Colonic mucosa (tissue), 4 donors: ENCODE measurements at places on chromosomes 2 and 18. TPM values are rescaled to one million over a fixed set of nuclear protein-coding genes. Genes with fewer than 3 reads are reported as not detected.

PROKR1 gene
- 0.08 TPM for total RNA-seq

GPATCH11 gene
- 7.3 TPM for total RNA-seq

DTYMK gene
- 22.6 TPM for total RNA-seq

SPATA3 gene
- not detected for total RNA-seq

ATAD2B gene
- 19.2 TPM for total RNA-seq

ALK gene
- total RNA-seq: 0.19 TPM

GRHL1 gene
- 1.6 TPM for total RNA-seq

GPR35 gene
- total RNA-seq: 64.4 TPM

NT5DC4 gene
- not detected for total RNA-seq

UCN gene
- 1.0 TPM for total RNA-seq

DSG2 gene
- 237 TPM for total RNA-seq

DNA sequence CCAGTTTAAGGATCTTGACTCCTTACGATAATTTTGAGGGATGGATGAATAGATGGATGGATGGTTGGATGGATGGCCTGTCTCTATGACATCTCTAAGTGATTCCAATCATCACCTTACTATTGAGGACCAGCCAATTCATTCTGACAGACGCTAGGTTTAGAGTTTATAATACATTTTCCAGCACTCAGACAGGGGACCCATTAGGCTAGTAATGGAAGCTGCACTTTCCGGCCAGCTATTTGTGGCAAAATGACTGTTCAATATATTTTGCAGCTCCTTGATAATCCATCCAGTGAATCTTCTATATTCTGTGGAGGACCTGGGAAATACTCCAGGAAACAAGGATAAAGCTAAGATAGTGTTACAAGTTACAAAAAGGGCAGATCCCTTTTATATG, 262.9 kb downstream of the TDRD15 start:
- no peak for DNase-seq

DNA sequence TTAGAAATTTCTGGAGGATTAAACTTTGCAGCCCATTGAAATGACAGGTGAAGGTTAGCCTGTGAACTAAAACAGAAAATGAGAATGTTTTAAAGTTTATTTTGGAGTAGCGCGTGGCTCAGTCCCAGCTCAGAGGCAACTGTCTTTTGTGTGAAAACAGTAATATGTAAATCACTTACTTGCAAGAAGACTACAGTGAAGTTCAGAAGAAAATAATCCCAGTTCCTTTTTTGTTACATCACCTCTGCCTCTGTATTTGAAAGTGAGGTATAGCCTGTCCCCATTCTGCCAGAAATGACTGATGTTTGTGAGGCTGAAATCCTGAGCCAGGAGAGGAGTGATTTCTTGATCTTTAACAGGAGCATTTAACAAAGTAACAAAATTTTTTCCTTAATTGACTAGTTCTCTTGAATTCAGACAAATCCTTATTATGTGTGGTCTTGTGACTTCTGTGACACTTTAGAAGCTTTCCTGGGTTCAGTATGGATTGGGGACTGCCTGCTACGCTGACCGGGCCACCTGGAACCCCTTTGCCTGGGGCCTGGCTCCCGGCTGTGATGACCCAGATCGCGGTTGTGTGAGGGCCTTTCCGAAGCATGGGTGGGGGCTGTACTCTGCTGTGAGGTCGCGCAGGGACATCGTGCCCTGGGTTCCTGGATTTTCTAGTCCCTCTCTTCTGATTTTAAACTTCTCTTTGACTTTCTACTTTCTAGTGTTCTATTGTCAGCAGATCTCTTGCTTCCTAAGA, 24.3 kb downstream of the TRAPPC12 start:
- no peak for DNase-seq

- DNase-seq: no peak
Measured at GRCh38 chr2:86138736-86139625, 32.9 kb downstream of the PTCD3 start.

GRCh38 chr2:65214361-65214760, 13.3 kb upstream of the ACTR2 start:
- no peak for DNase-seq

- DNase-seq: no peak
Measured at GRCh38 chr2:29017716-29018435, 36.8 kb downstream of the TOGARAM2 start.

DNA sequence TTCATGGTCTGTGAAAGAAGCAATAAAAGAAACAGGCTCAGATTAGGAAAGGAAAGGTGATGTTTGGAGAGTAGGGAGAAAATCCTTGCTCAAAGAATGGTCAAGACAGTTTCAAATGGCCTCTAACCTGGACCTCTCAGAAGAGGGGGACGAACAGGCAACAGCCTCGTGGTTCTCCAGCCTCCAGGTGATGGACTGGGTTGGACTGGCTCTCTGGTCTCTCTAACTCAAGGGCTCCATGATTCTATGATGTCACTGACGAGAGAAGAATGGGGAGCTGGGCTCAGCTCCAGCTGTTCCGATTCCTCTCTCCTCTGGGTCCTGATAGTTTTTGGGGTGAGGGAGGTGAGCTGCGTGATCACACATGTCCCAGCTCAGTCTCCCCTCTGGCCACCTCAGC, at the start of gene C2orf74:
C2orf74 (plus strand) TSS at position 301 of the 400 bp plus-strand sequence. CDS start 327 bp downstream, outside the sequence.
- DNase-seq: no peak

- no peak for DNase-seq
Measured at GRCh38 chr18:22847392-22847791, 85.7 kb upstream of the RBBP8 start.

- no peak for DNase-seq
Measured at GRCh38 chr2:18531194-18531593, 29.3 kb downstream of the RDH14 start.

GRCh38 chr2:226755631-226756030, 44.0 kb downstream of the IRS1 start:
- no peak for DNase-seq

GRCh38 chr18:61591253-61591652, 258.0 kb downstream of the CDH20 start:
- no peak for DNase-seq

DNA sequence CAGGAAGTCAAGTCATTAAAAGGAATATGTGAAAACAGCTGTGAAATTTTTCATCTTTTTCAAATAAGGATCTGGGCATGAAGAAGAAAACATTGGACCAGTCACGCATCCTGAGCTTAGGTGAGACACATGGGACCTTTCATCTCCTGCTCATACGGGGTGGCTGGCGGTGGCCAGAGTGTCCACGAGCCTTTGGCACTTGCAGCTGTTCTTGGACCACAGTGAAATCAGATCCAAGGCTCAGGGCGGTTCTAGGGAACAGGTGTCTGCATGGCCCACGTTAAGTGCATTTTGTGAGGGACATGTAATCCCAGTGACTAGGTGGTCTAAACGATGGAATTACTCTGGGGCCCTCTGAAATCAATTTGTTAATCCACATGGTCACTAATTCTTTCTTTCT, 212.7 kb upstream of the COPS8 start:
- peak; percentile 10 for DNase-seq

- DNase-seq: no peak
Measured at GRCh38 chr2:201909961-201910361, 103.6 kb downstream of the CDK15 start.

GRCh38 chr2:46942891-46943626, 27.5 kb upstream of the MCFD2 start:
- no peak for DNase-seq

DNA sequence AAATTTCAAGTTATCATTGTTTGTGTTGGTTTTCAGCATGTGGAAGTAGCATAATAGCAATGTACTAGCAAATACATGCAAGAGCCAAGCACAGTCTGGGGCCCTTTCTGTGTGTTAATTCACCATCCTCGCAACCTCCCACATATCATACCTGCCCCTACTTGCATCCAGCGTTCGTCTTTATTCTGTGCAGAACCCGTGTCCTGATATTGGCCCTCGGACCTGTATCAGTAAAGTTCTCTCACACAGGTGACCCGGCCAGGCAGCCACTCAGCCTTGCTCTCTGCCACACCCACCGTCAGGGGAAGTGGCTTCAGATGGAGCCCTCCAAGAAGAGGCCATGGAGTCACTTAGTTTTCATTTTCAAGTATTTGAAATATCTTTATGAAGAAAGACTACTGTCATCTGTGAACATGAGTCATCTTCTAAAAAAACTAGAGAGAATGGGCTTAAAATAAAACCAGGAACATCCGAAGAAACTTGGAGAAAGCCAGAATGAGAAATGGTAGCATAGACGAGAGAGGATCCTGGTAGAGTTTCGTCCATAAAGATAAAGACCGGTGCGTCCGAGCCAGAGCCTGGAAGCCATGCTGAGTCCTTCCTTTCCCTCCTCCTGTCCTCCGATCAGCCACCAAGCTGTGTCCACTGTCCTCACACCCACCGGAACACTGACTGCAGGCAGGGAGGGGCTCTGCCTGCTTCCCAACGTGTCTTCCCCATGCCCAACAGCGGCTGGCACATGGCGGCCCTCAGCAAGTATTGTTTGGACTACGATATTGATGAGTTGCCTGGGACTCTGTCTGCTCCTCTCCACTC, 57.3 kb upstream of the RPL31 start:
- no peak for DNase-seq

- DNase-seq: no peak
Measured at GRCh38 chr2:25222477-25223121, 54.2 kb upstream of the POMC start.

DNA sequence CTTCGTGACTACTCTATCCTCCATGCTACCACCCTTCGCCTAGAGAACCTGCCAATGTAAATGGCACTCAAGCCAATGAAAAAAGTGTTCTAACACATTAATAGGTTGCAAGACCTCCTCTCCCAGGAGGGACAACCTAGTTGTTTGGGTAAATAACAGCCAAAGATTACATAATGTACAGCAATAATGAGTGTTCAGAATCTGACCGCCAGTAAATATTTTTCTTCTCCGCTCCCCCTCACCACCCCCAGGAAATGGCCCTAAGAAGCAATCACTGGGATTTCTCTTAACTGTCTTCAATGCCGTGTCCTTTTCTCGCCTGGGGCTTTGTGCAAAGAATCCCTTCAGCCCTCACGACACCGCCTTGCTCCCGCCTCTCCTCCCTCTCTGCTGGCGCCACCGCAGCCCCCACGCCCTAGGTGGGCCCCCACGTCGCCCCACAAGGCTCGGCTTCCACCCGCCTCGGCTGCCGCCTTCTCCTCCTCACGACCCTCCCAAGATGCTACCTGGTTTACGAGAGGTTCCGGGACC, 458 bp downstream of the HYCC2 start:
- DNase-seq: peak; percentile 25

GRCh38 chr2:234981197-234982095, 29.6 kb downstream of the SH3BP4 start:
- peak; percentile 66 for DNase-seq

- no peak for DNase-seq
Measured at GRCh38 chr2:13103151-13103550, 386.4 kb downstream of the TRIB2 start.

DNA sequence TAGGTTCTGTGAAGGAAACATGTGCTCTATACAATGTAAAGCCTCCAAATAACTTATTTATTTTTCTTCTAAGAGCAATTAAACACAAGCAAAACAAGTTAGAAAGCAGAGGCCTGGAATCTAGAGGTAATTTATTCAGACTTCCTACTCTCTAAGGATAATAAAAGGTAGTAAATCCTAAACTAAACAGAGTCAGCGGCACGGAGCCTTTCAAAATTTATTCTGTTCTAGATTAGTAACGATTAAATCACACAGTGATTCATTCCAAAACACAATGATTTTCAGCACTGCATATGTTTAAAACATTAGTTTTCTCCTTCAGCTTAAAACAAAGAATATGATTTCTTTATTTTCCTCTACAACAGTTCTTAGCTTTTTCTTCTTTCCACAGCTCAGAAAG, 160.9 kb downstream of the FBXO15 start:
- no peak for DNase-seq

- DNase-seq: no peak
Measured at GRCh38 chr2:65351948-65352595, 80.3 kb downstream of the SPRED2 start.

DNA sequence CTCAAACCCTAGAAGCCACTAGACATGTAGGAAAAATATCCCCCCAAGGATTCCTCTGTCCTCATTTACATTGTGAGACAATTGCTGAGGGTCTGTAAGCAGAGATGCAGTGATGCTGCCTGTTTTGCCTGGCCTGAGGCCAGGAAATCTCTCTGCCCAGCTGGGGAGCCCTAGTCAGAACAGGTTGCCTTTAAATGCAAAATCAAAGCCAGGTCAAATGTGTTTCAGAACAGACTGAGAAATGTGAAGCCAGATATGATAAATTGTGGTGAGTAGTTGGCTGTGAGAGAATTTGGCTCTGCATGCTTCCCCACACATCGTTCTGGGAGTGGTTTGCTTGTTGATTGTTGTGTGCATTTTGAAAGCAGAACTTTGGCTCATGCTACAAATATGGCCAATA, 38.4 kb upstream of the NXPH2 start:
- DNase-seq: no peak

GRCh38 chr2:38178556-38179419, 102.8 kb upstream of the CYP1B1 start:
- no peak for DNase-seq

DNA sequence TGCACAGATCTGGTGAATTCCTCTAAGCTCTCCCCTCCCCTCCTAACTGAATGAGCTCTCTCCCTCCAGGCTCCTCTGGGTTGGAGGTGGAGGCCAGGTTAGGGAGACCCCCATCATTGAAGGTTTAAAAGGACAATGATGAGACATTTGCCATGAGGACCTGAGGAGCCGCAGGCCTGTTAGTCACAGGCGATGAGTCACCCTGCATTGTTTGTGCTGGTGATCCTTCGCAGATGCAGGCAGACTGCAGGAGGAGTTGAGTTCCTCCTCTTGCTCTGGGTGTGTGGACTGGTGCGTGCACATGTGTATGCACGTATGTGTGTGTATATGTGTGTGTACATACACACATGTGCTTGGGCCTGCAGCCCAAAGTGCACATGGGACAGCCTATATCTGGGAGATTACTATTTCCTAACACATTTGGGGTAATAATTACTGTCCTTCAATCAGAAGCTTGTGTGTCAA, 42.0 kb downstream of the MCFD2 start:
- peak; percentile 70 for DNase-seq
